ENCODE measurements at places on chromosomes 4 and X. TPM values are rescaled to one million over a fixed set of nuclear protein-coding genes. Genes with fewer than 3 reads are reported as not detected.

CSAG1 gene
- total RNA-seq: not detected

TRIM60 gene
- total RNA-seq: not detected

TNMD gene
- total RNA-seq: 0.23 TPM

NEXMIF gene
- total RNA-seq: 60.9 TPM

CYSLTR1 gene
- total RNA-seq: 1.6 TPM
